ENCODE measurements at places on chromosomes 1 and 21. TPM values are rescaled to one million over a fixed set of nuclear protein-coding genes. Genes with fewer than 3 reads are reported as not detected.

Gene ACTL8
- not detected for total RNA-seq

- DNase-seq = no peak
Observed at GRCh38 chr1:231362325-231362724, 24.2 kb downstream of the SPRTN start.

Gene PRKCZ
- total RNA-seq = 58.3 TPM

GRCh38 chr21:19767546-19767945 lies 1230.7 kb upstream of the NCAM2 start:
- no peak for DNase-seq

All from occipital lobe (tissue), 3 donors.